ENCODE measurements at places on chromosomes 13 and 19.

DNA sequence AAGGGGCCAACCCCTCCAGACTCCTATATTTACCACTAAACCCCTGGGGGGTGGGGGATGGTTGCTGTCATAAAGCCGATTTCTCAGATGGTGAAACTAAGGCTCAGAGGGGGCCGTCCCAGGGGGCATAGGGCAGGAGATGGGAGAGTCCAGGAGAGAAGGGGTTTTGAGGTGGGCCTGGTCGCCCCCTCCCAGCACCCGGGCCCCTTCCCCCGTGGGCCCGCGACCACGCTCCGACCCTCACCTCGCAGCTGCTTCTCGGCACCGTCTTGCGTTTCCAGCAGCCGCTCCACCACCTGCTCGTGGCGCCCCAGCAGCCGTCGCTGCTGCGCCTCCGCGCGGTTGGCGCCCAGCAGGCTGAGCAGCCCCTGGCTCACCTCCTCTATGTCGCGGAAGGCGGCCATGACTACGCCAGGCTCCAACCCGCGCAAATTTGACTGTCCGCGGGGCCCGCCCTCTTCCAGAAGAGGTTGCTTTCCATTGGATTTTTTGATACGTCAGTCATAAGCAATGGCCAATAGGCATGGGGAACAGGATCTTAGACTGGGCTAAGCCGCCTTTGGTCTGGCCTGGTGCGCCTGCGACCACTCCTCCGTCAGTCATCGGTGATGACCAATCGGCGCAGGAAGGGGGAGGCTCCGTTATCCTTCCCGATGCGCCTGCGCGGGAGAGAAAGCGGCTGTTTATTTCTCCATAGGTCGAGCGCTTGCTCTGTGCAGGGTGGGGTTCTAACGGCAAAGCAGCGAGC lies at the start of gene SPC24:
TSS of gene SPC24 (minus strand) at position 410 of the 748 bp plus-strand sequence. CDS start at position 404, 6 bp downstream.
- peak; percentile 95 for DNase-seq

- no peak for DNase-seq
These were observed 408.9 kb downstream of the ZNF536 start for GRCh38 chr19:30781047-30781446.

GRCh38 chr19:8642561-8642960 lies 12.1 kb downstream of the NFILZ start:
- DNase-seq: no peak

- DNase-seq: no peak
These were observed 157.5 kb upstream of the ZNF536 start for GRCh38 chr19:30214651-30215051.

DNA sequence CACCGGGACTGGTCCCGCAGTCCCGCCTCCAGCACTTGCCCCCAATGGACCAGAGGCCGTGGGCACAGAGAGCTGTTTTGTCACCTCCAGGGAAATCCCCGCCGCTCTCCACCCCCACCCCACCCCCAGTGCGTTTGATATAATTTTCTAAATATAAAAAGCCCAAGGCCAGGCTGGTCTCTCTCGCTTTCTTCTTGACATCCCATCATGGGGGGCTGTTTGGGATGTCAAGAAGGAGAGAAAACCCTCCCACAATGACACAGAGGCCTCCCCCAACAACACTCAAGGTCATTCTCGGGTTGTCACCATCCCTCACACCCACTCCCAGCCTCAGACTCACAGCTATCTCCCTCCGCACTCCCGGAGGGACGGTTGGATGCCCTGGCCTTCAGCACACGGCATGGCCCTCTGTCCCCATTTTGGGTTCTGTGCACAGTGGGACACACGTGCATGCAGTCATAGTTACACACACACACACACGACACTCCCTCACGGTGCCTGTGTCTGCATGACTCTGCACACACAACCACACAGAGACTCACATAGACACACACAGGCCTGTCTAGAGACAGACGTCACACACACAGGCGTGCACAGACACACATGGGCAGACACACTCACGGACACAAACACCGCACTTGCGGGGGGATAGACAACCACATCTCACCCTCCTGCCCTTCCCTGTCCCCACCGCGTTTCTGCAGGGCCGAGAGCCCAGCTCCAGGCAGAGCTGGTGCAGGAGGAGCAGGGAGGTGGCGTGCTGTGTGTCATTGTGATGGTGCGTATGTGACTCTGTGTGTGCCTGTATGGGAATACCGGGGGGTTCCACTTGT lies 4.8 kb upstream of the NFIC start:
- DNase-seq: no peak

- no peak for DNase-seq
These were observed 4.4 kb upstream of the SBK3 start for GRCh38 chr19:55549500-55550320.

- DNase-seq: no peak
These were observed 9.1 kb upstream of the SLC7A10 start for GRCh38 chr19:33234736-33235135.

GRCh38 chr19:41870401-41870873 lies 6.6 kb upstream of the CD79A start:
- no peak for DNase-seq

DNA sequence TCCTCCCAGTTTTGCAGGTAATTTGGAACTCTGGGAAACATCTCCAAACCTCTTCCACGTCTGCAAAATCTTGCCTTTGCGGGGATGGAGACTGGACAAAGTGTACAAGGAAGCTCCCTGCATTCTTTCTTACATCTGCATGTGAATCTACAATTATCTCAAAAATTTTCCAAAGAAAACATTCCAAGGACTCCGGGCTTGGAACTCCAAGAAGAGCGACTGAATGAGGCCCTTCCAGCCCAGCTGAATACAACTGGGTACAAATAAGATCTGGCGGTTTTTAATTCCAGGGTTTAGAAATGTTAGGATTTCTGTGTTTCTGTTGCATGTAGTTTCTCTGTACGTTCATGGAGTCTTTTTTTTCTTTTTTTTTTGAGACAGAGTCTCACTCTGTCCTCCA lies 28.5 kb downstream of the EXOC3L2 start:
- no peak for DNase-seq

- no peak for DNase-seq
These were observed 183.0 kb downstream of the DCT start for GRCh38 chr13:94296471-94296870.
